ENCODE measurements at places on chromosomes 6 and 20.
A peak's percentile ranks its signal among the peaks of the same experiment; 100 is the strongest.

DNA sequence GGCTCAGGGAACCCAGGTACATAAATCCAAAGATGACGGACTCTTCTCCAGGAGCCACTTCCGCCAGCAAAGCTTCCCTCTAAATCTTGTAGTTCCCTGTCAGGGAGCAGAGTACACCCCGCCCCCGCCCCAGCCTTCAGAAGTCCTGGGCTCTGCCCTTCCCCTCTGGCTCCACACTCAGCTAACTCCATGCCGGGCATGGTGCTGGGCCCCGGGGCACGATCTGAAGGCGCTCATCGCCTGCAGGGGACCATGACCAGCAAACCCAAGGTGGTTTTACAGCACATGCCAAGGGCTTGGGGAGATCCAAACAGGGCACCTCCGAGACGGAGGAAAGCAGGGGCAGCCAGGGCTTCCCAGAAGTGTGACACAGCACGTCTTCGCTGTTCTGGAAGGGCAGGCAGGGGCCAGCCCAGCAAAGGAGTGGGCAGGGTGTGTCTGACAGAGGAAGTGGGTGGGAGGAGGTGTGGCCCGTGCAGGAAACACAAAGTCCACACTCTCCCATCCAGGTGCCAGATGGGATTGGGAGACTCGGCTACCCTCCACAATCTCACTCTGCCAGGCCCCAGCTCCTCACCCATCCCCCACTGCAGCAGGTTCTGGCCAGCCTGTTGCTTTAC lies 41.6 kb upstream of the SLC22A2 start:
- DNase-seq, result no peak

- no peak for DNase-seq
Observed at GRCh38 chr6:114989279-114989964, 646.6 kb upstream of the HS3ST5 start.

- DNase-seq, result no peak
Observed at GRCh38 chr6:130008236-130008873, 10.0 kb upstream of the L3MBTL3 start.

DNA sequence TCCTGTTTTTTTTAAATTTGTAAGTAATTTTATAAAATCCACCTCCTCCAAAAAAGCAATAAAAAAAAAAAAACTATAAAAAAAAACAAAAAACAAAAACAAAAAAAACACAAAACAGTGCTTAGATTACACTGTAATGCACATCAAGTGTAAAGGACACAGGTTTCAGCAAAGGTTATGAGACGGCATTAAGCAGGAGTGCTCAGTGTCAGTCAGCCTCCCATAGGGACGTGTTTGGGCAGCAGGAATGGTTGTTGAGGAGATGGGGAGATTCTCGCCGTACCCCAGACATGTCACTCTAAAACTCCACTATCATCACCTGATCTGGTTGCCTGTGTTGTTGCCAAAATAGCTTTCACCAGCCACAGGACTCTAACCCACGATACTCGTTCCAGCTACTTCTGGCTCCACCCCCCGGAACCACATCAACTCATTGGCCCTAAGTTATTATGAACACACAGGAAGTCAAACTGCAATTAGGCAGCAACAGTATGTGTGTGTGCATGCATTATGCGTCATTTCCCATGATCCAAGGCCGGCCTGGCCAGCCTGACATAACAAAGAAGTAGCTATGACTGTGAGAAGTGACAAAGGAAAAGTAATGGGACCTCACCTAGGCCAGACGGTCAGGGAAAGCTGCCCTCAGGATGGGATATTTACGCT lies 28.7 kb downstream of the ECT2L start:
- DNase-seq, result no peak

DNA sequence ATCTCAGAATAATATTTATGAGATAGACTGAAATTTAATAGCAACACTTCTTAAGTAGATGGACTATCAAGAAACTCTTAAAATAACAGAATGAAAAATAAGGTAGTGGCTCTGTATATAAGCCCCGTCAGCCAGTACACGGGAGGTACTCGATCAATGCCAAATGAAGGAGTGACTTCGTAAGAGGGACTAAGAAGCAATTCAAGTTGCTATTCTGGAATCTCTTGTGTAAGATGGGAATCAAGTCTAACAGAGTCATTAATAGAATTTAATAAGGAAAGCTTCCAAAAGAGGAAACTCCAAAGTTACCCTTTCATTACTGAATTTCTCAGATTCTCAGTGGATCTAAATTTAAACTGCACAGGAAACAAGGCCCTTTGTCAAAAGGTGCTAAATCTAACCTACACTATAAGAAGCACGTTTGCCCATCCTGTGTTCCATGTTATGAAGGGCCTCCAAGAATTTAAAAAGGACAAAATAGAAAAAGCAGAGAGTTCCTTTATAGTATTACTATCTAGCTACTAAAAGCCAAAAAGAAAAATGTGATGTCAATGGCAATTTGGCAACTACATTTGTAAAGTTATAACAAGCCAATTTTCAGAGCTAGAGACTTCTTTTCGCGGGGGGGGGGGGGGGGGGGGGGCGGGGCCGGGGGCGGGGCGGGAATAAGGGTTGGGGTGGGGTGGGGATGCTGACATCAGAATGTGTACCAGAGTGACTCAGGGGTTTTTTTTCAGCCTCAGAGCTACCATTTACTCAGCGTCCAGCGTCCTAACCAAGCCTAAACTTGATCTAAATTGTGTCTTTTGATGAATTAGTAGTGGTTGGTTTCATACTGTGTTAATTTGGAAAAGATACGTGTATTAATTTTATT lies 200.6 kb downstream of the GMPR start:
- DNase-seq, result peak; percentile 4

DNA sequence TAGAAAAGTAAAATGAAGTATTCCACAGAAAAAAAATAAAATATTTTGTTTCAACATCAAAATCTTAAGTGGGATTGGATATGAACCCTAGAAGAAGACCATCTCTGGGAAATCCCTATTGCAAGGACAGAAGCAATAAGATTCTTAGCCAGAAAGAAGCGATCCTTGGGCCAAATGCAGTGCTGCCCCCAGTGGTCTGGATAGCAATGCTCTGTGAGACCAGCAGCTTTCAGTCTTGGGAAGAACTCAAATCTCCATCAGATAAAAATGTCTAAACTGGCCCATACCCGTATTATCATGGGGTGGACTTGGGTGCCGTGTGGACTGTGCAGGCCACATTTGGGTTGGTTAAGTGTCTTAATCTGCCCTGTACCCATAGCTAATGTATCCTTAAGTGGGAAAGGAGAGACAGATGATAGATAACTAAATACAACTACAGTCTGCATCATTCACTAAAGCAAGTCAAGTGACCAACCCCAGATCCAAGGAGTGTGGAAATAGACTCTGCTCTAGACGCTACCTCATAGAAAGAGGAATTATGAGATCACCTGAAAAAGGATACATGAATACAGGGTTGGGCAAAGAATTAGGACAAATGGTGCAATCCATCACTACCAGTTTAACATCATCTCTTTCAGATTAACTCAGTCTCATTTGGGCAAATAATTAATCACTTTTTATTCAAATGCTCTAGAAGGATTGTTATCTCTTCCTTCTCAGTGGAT lies 38.9 kb upstream of the SNAP25 start:
- no peak for DNase-seq

GRCh38 chr6:88512951-88513350 lies 346.8 kb upstream of the CNR1 start:
- no peak for DNase-seq
